Ecto neural progenitor cell (in vitro differentiated cells): ENCODE measurements at places on chromosomes 1 and 21.

DNA sequence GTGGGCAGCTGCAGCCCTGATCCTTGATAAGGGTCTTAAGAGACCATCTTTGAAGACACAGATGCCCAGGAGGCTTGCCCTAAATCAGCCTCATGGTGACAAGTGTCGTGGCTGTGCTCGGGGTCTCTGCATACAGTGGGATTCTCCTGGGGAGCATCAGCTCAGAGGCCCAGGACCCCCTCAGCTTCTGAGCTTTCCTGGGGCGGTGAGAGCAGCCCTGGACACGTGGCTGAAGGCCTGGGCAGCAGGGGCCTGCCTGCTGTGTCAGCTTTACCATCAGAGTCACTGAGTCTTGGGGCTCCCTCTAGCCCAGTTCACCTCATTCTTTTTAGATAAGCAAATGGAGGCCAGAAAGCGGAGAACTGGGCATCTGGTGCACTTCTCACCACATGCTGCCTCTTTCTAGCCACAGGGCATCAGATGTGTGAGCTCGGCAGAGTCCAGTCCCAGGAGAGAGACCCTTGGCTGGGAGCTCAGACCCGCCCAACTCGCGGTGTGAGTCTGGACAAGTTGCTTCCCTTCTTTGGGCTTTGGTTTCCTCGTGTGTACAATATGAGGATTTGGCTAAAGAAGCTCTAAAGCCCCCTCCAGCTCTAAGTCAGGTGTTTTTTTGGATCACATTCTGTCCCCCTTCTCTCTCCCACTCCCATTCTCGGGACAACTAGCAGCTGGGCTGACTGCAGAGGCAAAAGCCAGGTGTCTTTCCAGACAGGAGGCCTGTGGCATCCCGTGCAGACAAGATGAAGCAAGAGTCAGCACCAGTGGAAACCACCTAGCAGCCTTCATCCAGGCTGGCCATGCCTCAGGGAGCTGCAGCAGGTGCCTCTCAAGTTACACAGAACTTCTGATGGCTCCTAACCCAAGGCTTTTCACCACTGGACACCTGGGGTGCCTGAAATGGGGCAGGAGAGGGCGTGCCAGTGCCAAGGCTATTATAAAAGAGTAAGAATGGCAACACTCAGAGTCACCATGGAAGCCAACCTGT is 119.1 kb downstream of the KCNN3 start:
- DNase-seq, result no peak

GRCh38 chr1:25858494-25858893 is 763 bp downstream of the AUNIP start:
- DNase-seq, result no peak

- no peak for DNase-seq
These were observed 9.5 kb upstream of the HORMAD1 start for GRCh38 chr1:150730130-150730721.

GRCh38 chr1:115726161-115726560 is 42.4 kb downstream of the CASQ2 start:
- no peak for DNase-seq

DNA sequence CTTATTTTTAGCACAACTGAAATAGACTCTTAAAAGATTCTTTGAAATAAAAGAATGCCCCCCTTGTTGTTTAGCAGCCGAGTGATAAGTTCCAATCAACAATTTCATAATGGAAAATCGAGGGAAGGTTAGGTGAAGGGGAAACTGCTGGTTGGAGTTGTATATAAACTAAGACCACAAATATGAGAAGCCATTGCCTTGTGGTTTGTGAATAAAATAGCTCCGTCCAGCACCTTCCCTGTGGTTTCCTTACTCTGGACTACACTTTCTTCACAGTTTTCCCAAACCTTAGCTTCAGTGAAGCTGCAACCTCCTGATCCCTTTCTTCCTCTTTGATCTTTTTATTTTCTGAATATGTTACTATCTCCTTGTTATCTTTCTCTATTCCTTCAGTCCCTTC is 6.7 kb upstream of the RAB3GAP2 start:
- no peak for DNase-seq

GRCh38 chr1:51491166-51491981 is 27.7 kb downstream of the EPS15 start:
- DNase-seq, result no peak

DNA sequence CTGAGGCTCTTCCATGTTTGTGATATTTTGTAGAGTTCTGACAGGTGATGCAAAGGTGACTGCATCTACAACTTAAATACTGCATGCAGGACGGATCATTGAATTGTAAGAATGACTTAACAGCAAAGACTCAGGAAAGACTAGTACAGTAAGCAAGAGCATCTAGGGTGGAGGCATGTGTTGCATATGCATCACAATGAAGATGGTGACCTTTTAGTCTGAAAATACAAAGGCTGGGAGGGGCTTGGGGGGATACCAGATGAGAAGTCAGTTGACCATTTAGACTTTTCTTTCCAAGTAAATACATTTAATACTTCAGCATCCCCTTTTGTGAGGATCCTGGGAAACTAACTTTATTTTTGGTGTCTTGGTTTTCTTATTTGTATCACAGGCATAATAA is 145.5 kb downstream of the NUF2 start:
- DNase-seq, result no peak

DNA sequence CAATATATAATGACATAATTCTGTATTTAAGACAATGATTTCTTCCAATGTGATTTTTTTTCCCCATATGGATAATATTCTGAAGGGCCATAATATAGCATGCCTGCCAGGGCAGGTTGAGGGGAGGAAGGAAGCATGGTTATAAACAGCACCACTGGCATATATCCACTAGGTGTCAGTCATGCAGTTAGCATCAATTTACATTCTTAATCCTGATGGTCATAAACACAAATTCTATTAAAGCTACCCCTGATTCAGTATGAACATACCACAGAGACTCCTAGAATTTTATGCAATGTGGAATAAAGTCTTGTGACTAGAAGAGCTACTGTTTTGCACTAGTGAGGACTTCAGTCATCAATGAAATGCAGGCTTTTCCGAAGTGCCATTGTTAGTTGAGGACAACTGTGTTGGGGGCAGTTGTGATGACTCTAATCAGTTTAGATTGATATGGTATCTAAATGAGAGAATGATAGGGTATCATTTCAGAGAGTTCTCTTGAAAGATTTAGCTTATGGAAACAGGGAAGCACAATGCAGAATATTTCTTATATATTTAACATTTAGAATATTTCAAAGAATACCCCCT is 342.7 kb upstream of the NR5A2 start:
- no peak for DNase-seq

GRCh38 chr1:231839999-231840398 is 213.4 kb downstream of the DISC1 start:
- no peak for DNase-seq

- no peak for DNase-seq
These were observed 41.9 kb downstream of the CHML start for GRCh38 chr1:241598249-241598648.

DNA sequence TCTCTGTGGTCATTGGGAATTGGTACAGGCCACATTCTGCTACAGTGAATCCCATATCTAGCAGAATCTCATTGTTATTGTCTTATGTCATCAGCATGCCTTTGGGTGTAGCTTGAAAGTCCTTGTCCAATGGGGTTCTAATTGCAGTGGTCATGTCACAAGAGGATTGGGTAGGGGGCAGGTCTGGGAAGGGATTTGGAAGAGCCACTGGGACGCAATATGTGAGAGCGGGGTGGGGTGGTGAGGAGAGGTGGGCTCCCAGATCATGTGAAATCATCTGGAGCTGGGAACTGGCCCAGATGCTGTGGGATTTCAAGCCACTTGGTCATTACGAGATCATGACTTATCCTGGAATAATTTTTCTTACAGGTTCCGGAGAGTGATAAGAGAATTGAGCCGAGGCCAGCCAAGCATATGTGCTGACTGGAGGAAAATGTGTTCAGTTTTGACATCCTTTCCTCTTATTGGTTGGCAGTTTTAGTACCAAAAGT is 16.3 kb downstream of the CNIH3 start:
- no peak for DNase-seq

DNA sequence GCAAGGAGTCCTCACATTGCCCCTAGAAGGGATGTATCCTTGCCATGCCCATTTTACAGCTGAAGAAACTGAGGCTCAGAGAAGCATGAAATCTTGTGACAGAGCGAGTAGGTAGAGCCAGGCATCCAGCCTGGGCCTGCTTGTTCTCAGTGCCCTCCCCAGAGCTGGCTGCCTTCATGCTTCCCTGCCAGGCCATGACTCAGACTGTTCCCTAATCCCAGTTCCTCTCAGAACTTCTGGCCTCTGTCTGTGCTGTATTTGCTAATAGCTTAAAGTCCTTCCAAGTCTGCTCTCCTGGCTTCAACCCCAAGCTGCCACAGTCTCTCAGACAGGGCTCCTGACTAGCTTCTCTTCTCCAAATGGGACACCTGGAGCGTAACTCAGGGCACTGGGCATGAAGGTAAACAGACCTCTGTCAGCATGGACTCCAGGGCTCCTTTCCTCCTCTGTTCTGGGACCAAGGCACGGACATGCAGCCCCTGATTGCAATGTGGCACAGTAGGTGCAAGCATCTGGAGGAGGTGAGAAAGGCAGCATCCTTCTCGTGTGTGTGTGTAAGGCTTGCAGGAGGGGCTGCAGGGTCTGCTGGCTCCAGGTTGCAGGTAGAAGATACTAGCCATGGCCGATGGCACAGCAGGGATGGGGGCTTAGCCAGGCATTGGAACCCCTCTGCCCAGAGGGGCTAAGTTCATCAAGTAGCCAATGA is 122.7 kb downstream of the HMGB4 start:
- DNase-seq, result no peak

DNA sequence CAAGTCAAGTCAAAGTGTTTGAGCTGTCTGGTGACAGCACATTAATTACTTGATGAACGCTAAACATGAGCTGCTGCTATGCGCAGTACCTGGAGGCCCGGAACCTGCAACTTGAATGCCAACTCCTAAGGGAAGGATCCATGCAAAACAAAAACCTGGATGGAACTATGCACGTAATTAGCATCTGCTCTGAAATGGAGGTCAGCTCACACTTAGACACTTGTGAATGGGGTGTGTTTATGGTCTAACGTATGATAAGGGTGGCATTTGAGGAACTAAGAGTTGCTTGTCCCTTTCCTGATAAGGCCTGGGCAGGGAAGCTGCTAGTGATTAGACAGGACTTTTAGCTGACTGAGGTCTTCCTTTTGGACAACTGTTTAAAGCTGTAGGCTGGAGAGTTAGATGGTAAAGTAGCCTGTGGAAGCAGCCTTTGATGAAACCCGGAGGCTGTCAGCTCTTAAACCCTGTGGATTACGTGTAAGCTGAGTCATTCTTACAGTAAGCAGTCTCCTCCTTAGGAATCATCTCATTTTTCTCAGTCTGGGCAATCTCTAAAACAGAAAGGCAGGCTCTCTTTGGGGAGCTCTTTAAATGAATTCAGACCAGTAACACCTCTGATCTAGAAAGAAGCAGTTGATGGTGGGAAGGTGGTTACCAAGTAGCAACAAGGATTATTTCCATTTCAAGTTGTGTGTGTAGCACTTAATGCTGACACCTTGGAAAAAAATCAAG is 6.8 kb downstream of the TENT5C start:
- no peak for DNase-seq

GRCh38 chr1:234658138-234658537 is 48.2 kb upstream of the IRF2BP2 start:
- no peak for DNase-seq

GRCh38 chr1:18849261-18849711 is 10.2 kb downstream of the TAS1R2 start:
- no peak for DNase-seq

DNA sequence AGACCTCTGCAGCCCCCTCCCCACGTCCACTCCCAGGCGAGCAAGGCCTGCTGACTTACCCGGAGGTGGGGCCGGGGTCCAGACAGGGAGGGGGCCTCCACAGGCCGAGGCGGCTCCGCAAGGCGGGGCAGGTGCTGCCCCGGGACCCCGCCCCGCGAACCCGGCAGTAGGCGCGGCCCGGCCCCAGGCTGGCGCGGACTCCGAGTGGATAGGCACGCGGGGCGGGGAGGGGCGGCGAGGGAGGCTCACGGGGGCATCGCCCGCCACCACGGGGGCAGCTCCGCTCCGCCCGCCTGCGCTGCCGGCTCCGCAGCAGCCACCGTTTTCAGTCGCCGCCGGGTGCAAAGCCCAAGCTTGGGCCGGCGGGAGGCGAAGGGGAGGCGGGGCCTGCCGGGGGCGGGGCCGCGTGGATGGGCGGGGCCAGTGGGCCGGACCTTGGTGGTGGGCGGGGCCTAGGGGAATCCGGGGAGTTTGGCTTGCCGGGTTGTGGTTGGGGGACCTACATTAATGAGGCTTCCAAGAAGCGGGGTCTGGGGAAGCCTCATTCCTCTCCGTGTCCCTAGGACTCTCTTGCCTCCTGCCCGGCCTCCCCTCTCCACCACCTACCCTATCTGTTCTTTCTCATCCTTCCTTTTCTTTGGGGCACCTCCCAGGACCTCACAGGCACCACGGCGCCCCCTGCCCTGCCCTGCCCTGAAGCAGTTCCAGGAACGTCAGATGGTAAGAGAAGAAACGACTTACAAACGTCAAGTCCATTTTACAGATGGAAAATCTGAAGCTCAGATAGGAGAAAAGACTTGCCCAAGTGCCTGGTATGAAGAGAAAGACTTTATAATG is at the start of gene RIMS3:
TSS of gene RIMS3 (minus strand) at position 348 of the 837 bp plus-strand sequence. CDS start 23,757 bp downstream, outside the sequence.
- peak; percentile 94 for DNase-seq

DNA sequence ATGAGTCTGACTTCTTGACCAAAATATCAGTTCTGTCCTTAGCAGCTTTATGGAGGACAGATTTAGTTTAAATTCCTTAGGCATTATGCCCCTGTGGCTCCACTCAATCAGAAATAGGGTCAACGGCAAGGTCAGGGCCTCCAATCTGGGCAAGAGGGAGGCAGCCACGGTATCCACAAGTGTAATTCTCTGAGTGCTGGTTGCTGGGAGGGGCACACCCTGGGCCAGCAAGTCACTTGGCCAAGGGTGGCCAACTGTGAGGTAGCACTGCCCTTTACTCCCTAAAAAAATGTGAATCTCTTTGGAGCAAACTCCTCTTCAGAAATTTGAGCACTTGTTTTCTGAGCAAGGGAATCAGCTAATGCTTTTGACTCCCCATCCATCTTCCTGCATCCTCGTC is 12.8 kb downstream of the SPATA46 start:
- no peak for DNase-seq

DNA sequence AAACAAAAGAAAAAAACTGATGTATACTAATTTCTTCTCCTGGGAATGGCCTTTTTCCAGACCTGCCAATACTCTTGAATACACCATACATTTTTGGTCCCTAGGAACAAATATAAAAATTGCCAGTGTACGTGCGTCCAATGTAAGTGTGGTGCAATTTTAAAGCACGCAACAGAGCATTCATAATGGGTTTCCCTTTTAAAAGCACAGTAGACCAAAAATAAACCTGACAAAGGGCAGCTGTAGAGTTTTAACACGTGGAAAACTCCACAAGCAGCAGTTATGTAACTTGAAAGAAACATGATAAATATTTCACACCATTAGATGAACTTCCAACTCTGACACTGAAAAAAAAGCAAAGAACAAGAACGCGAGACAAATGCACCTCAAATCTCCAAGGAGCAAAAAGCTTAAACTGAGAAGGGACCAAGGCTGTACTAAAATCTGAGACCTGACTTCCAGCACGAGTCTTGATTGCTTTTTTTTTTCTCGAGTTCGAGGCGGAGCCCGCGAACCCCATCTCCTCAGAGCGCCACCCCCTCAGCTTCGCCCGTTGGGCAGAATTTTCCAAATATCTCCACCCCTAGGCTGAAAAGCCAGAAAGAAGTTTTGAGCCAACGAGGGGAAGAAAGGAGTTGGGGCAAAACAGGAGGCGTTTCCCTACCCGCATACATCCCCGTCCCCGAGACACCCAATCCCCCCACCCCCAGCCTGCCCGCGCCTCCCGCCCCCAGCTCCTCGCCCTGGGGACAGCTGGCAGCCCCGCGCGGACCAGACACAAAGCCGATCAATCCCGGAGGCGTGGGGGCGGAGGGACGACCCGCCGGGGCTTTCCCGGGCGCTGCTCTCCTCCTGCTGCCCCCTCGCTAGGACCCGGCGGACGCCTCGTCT is at the start of gene JAM2:
TSS of gene JAM2 (plus strand) at position 599 of the 891 bp plus-strand sequence. CDS start 564 bp downstream, outside the sequence.
- no peak for DNase-seq
